ENCODE measurements at places on chromosomes 2 and 18.
A peak's percentile ranks its signal among the peaks of the same experiment; 100 is the strongest.

- DNase-seq: no peak
These were observed 116.9 kb downstream of the ALPK2 start for GRCh38 chr18:58511897-58512581.

GRCh38 chr18:13216711-13217465, 1.7 kb upstream of the LDLRAD4 start:
- peak; percentile 52 for DNase-seq

DNA sequence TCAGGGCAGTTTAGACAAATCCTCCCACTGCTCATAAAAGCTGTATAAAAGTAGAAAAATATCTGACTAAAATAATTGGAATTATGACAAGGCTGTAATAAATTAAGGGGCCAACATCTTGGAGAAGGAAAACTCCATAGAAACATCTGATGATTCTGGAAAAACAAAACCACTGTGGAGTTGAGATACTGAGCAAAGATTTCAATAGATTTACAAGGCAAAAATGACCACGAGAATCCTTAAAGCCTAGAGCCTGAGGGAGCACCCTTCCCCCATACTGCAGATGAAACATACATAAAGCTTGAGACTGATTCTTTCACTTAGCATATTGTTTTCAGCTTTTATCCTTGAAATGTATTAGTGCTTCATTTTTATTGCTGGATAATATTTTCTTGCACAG, 286.4 kb upstream of the MMADHC start:
- DNase-seq: no peak

- no peak for DNase-seq
These were observed 956 bp downstream of the ESPNL start for GRCh38 chr2:238100821-238101771.

- no peak for DNase-seq
These were observed 7.2 kb downstream of the MTHFD2 start for GRCh38 chr2:74205596-74205995.

- peak; percentile 33 for DNase-seq
These were observed 54.8 kb upstream of the KLHL29 start for GRCh38 chr2:23330214-23330613.

DNA sequence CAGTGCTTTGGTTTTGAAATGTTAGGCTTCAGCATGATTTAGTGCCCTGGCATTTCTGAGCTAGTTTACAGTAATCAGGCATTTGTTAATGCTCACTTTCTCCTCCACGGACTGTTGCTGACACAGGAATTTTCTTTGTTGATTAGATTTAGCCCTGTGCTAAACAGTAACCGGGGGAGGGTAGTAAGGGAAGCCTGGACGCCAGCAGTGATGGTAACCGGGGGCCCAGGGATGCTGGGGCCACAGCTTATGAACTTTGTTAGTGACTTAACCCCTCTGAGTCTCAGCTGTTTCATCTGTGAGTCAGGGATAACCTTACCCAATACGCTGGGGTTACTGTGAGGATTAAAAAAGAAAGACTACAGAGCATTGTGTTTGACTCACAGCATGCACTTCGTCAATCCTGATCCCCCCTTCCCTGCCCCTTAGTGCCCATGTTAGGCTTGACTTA, 33.5 kb downstream of the KLHL29 start:
- DNase-seq: no peak

Measured in progenitor cell of endocrine pancreas (in vitro differentiated cells).